Karpas-422 (cell line): ENCODE measurements at places on chromosomes 7 and 10. TPM values are rescaled to one million over a fixed set of nuclear protein-coding genes. Genes with fewer than 3 reads are reported as not detected.

Gene AS3MT
- total RNA-seq: not detected in 2 replicates

- DNase-seq: peak; percentile 49
Measured at GRCh38 chr10:92593619-92594588, 974 bp downstream of the KIF11 start.

Gene MGMT
- 22.5 and 33.8 TPM in 2 replicates for total RNA-seq

DNA sequence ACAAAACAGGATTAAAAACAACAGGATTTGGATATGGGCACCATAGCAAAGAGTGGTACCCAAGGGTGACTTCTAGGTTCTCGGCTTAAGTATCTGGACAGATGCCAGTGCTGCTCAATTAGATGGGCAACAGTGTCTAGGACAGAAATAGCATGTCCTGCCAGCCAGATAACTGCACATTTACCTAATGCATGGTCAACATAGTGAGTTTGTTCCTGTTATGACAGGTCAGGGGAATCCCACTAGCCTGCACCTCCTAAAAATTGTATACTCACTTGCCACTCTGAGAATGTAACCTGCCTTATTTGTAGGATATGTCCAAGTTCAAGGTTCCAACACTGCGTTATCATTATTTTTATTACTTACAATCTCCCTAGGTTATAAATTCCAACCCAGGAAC, 471.7 kb downstream of the GRM8 start:
- DNase-seq: no peak

- no peak for DNase-seq
Measured at GRCh38 chr7:148898845-148899484, 14.9 kb upstream of the EZH2 start.

DNA sequence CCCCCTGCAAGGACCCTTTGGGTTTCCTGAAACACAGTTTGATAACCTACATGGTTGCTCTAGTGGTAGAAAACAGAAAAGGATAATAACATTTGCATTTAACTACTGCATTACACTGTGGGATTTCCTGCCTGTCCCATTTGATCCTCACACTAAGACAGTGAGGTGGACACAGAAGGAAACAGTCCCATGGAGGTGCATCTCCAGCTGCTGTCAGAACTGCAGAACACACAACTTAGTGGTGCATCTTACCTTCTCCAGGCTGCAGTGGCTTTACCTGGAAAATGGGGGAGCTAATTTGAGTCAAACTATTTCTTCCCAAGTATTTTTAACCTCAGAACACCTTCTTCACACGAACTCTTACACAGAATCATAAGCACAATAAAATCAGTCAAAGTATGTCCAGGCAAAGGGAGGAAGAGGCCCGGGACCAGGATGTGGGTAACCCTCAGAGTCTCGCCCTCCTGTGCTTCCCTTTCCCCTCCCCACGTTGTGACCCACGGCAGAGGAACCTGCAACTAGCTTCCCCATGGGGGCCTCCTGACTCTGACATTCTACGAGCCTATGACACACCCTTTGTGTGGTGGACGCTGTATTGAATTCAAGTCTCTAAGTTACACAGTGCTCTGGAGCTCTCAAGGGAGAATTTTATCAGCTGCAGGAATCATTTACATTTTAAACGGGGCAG, 33.7 kb downstream of the SCRN1 start:
- peak; percentile 83 for DNase-seq

Gene FAM25G
- not detected in 2 replicates for total RNA-seq

DNA sequence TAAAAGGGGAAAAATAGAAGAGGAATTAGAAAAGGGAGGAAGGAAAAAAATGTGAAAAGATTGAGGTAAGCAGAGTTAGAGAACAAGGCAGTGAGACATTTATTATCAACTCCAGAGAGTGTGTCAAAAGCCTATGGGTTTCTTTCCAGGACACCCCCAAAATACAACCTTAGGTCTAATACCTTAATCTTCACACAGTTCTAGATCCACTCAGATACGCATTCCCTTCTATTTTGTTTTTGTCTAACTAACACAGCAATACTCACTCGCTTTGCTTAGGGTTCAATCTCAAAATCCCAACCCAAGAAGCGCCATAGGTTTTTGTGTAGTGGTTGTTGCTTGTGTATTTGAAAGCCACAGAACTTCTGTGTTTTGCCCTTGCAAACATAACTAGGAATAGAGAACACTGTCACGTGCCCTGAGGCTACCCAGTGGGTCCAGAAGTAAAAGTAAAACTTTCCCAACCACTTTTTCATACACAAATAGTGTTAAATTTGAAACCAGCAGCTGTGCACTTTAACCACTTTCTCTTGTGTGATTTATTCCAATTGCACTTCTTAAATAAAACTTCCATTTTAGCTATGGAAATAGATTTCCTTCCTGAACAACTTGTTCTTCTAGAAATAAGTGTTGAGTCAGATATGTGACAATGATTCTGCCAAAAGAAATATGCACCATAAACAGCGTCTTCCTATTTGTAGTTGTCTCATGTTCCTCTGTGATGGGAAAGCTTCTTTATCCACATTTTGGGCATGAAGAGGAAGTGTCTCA, 414.7 kb upstream of the GHITM start:
- no peak for DNase-seq

DNA sequence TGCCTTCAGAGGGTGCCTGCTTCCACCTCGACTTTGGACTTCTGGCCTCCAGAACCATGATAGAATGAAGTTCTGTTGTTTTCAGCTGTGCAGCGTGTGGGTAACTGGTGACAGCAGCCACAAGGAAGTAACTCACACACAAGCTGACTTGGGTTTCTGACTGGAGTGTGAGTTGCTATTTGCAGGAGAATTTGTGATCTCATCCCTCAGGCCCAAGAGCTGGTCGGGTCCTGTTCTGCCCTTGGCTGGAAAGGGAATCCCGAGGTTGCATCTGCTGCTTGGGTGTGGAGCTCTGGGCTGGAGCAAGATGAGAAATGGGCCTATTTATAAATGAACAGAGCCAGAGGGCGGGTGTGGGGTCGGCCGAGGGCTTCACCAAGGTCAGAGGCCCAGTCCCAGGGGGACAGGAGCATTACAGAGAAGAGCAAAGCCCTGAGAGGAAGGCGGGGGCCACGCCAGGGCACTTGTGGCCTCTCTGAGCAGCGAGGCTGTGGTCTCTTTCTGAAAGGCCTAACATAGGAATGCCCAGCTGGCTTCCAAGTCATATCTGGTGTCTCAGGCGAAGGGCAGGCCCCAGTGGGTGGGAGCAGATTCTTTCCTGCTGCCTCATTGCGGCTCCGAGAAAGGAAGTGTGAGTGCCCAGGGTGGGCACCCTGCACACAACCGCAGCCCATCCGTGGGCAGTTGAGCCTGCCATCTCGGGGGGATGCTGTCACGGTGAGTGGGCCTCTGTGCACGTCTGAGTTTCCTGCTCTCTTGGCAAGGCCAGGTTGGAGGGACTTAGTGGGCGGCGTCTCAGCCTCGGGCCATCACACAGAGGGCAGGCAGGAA, 26.5 kb upstream of the C10orf71 start:
- DNase-seq: no peak

DNA sequence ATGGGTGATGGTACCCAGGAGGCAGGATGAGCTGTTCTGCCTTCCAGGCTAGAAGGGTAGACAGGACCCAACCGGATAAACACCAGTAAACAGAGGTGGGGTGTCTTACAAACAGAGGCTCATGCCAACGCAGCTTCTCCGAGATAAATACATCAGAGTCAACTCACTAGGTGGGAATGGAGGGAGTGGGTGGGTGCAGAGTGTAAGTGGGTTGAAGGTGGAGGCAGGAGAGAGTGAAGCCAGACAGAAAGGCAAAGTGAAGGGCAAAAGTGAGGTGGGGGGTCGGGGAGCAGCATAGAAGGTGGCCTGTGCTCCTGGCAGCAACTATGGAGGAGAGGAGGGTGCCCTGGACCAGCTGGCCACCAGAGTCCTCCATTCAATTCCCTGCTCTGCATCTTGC, 40.4 kb upstream of the COL13A1 start:
- no peak for DNase-seq

DNA sequence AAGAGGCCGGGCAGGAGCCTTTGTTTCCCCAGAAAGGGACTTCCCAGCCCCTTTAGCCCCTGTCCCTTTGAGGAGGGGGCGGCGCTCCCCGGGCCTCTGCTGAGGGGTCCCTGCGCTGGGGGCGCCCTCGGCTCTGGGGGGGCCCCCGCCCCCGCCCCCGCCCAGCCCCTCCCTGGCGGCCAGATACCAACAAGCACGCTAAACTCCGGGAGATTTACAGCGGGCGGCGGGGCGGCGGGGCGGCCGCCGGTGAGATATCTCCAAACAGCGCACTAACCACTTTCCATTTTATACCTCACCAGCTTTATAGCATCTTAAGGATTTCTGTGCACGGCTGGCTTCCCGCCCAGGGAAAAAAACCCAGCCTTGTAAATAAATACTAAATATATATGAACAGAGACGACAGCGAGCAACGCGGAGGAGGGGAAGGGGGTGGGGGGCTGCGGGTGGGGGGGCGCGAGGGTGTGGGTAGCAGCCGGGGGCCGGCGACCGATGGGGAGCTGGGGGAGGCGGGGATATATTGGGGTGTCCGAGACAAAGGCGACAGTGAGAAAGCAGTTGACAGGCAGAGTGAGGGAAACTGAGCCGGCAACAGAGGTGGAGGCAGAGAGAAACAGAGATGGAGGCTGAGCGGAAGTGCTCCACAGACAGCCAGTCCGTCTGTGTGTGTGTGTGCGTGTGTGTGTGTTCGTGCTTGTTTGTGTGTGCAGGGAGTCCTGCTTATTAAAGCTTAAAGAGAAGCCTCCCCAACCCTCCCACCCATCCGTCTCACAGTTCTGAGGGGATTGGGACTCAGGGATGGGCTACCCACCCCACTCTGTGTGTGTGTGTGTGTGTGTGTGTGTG, 85.8 kb downstream of the HIF1AN start:
- DNase-seq: no peak

- DNase-seq: no peak
Measured at GRCh38 chr7:109893231-109893630, 1197.7 kb upstream of the LRRN3 start.

Gene ANXA8
- not detected in 2 replicates for total RNA-seq

Gene ANKRD16
- total RNA-seq: 12.8 and 29.5 TPM in 2 replicates
